ACHN (cell line): ENCODE measurements at places on chromosomes 13 and 19.
A peak's percentile ranks its signal among the peaks of the same experiment; 100 is the strongest.

DNA sequence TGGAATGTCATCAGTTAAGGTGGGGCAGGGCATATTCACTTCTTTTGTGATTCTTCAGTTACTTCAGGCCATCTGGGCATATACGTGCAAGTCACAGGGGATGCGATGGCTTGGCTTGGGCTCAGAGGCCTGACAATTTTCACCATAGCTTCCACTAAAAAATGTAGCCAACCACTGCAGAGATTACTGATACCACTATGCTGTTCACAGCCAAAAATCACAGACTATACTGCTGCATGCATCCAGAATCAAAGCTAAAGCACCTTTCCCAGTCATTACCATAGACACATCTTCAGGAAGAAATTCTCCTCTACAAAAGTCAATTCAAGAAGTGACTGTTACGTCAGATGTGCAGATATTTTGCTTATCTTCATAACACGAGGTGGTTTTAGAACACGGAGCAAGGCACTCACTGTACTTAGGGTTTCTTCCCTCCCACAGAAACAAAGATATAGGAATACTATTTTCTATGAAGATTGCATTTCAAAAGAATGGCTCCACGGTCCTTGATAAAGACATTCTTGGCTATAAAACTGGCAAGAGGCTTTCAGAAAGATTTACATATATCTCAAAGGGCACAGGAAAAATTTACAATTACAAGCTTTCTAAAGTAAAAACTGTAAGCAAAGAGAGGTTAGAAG lies 1556.6 kb upstream of the PRR20A start:
- DNase-seq: no peak

DNA sequence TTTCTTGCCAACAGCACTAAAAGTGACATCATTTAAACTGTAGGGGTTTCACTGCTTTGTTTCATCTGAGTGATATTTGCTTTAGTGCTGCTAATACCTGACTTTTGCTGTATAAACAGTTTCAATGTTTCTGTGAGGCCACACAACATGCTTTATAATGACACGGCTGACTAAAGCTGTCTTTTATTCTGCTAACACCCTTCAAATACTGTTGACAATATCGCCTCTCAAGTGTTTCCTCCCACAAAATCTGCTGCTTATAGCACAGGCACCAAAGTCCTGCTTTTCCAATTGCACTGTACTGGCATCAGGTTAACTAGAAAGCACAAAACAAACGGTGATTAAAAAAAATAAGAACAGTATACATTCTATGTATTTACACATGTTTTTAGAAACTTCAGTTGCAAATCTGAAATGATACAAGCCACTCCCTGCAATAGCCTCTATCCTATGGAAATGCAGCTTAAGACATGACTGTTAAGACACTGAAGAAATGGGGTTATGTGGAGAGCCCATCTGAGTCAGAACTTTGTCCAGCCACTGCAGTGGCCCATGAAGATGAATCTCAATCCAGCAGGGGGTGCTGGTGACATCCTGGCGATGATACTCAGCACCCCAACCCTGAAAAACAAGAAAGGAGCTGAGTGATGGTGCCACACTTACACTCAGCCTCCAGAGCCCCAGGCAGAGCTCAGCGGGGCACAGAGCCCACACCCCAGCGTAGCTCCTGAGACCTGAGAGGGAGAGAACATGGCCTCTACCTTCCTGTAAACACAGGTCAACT lies 29.4 kb downstream of the RFXAP start:
- no peak for DNase-seq

DNA sequence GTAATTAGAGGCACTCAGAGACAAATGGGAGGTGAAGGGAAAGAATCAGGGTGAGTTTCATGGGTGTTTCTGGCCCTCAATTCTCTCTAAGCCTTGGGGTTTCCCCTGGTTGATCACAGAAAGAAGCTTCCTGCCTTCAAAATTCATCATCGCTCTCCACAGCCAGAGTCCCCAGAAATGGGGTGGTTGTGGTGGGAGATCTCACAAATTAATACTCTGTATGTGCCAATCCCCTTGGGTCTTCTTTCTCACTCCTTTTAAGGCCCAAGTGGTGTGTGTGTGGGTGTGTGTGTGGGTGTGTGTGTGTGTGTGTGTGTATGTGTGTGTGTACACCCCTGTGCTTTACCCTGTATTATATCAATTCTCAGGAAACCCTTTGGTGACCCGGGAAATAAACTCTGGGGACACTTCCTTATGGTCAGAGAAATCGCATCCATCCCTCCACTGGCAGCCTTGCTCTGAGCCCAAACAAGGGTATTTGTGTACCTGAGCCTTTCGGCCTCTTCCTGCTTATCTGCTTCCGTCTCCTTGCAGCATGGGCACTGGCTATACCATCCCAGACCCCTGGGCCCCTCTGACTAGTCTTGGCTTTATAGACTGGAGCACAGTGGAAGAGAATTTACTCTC lies 2.8 kb upstream of the FCGBP start:
- no peak for DNase-seq

- DNase-seq: no peak
Observed at GRCh38 chr13:100234006-100234405, 145.1 kb downstream of the PCCA start.

- peak; percentile 57 for DNase-seq
Observed at GRCh38 chr19:4567584-4568071, 8.1 kb upstream of the SEMA6B start.

GRCh38 chr13:103349211-103349980 lies 283.2 kb upstream of the SLC10A2 start:
- DNase-seq: no peak

- no peak for DNase-seq
Observed at GRCh38 chr19:28350037-28350436, 862.9 kb downstream of the UQCRFS1 start.

- no peak for DNase-seq
Observed at GRCh38 chr19:32251634-32252332, 93.6 kb upstream of the ZNF507 start.

GRCh38 chr13:47481536-47481935 lies 519.5 kb downstream of the SUCLA2 start:
- DNase-seq: no peak

DNA sequence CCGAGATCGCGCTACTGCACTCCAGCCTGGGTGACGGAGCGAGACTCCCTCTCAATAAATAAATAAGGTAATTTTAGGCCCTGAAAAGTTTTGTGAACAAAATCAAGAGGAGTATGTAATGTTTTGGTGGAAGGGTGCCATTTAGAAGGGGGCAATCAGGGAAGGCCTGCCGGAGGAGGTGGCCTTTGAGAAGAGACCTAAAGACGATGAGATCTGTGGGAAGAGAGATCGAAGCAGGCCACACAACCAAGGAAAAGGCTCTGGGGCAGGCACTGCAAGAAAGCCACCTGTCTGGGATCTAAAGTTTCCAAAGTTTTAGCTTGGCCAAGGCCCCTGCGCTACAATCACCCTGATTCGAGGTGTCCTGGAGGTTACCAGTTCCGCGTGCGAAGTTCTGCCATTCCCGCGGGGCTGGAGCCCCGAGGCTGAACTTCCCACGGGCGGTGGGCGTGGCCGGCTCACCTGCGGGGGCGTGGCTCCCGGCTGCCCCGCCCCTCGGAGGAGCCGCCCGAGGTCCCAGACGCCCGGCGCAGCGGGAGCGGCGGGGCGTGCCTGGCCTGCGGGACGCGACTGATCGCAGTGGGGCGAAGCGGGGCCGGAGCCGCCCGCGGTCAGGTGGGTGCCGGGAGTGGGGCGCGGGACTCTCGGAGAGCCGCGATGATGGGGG lies at the start of gene KLC3:
KLC3 (plus strand) TSS at position 519 of the 667 bp plus-strand sequence. CDS start 4,792 bp downstream, outside the sequence.
- peak; percentile 13 for DNase-seq

DNA sequence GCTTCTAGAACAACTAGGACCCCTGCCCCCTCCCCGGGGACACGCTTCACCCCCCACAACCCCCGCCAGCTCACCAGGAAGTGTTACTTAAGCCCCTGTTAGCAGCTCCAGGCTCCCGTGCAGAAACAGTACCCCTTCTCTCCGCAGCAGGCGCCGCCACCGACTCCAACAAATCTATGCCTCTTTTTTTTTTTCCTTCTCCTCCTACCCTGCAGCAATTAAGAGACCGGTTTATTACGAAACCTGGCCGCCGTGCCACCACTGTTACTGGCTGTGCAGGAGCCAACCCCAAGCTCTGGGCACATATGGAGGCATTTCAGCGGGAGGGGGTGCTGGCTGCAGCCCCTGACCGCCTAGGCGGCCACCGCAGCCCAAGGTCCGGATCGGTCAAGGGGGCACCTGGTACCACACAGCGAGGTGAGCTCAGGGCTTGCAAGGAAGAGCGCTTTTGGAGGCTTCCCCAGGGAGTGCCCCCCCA lies 2.4 kb downstream of the GADD45B start:
- peak; percentile 46 for DNase-seq

DNA sequence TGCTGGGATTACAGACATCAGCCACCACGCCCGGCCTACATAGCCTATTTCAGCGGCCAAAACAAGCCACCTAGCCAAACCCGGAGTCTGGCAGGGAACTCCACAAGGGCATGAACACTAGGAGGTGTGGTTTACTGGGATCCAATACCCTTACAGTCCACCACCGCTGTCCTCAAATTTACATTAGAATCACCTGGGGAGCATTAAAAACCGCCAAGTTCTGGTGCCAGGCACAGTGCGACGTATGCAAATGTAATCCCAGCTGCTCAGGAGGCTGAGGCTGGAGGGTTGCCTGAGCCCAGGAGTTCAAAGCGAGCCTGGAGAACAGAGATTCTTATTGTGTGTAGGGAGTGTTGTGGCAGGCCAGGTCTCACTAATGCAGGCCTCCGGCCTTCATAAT lies 4.2 kb upstream of the AP1M1 start:
- DNase-seq: no peak

- no peak for DNase-seq
Observed at GRCh38 chr13:24232474-24232873, 72.0 kb downstream of the SPATA13 start.

- peak; percentile 5 for DNase-seq
Observed at GRCh38 chr19:21947775-21948174, 63.0 kb downstream of the ZNF208 start.

DNA sequence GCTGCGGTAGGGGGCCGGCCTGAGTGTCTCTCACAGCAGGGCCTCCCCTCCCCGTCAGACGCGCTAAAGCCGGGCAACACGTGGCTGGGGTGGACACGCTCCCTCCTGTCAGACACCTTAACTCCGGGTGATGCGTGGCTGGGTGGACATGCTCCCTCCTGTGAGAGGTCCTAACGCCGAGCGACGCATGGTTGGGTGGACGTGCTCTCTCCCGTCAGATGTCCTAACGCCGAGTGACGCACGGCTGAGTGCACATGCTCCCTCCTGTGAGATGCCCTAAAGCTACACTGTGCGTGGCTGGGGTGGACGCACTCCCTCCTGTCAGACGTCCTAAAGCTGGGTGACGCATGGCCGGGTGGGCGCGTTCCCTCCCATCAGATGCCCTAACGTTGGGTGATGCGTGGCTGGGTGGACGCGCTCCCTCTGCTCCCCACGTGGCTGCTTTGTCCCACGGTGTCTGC lies 126.1 kb upstream of the MCF2L start:
- DNase-seq: no peak

DNA sequence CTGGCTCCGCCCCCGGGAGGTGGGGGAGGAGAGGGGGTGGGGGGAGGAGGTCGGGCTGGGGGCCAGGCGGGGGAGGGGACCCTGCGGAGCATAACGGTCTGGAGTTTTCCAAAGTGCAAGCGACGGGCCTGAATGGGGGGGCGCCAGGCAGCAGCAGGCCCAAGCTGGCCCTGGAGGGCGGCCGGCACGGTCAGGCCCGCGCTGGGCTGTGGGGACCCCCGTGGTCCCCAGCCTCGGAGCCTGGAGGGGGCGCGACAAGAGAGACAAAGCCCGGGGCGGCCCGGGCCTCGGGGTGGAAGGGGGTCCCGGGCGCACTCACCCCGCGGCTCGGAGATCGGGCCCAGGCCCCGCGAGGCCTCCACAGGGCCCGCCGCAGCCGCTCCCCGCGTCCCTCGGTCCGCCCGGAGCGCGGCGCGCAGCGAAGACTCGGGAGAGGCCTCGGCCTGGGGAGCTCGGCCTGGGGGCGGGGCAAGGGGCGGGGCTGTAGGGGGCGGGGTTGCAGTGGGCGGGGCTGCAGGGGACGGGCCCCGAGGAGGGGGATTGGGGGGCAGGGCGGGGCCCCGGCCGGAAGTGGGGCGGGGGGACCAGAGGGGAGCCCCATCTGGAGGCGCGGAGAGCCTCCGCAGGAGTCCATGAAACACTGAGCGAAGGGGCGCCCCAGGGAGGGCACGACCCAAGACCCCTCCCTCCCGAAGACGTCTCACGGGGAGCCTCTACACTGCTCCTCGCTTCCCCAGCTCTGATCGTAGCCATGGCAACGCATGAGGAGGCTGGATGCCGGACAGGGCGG lies 47.6 kb downstream of the PTPRS start:
- DNase-seq: peak; percentile 60

DNA sequence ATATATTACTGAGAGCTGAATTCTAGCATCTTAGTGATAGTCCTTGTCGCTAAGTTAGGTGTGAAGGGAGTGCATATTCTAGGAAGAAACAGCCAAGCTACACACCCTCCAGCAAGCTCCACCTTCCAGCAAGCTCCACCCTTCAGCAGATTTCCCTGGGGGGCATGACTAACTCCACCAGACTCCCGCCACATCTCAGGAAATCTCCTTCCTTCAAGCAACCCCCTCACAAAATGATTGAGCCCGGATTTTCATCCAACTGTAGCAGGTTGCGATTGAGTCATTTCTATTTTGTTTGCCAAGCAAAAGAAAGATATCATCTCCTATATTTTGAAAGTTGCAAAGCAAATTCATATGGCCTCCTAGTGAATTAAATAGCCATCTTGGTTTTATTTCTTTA lies 162.1 kb upstream of the TMTC4 start:
- no peak for DNase-seq

GRCh38 chr13:34808649-34809048 lies 133.4 kb upstream of the NBEA start:
- DNase-seq: no peak

GRCh38 chr19:12555456-12555930 lies 4.2 kb upstream of the ZNF564 start:
- no peak for DNase-seq

- DNase-seq: no peak
Observed at GRCh38 chr13:41678848-41679247, 221.5 kb downstream of the RGCC start.

- no peak for DNase-seq
Observed at GRCh38 chr19:33248104-33248503, 22.5 kb upstream of the SLC7A10 start.

- peak; percentile 41 for DNase-seq
Observed at GRCh38 chr19:35114353-35115176, 1.1 kb upstream of the FXYD3 start.

GRCh38 chr13:91491980-91492379 lies 93.6 kb downstream of the GPC5 start:
- DNase-seq: no peak

GRCh38 chr13:59733744-59734143 lies 430.0 kb downstream of the DIAPH3 start:
- no peak for DNase-seq

DNA sequence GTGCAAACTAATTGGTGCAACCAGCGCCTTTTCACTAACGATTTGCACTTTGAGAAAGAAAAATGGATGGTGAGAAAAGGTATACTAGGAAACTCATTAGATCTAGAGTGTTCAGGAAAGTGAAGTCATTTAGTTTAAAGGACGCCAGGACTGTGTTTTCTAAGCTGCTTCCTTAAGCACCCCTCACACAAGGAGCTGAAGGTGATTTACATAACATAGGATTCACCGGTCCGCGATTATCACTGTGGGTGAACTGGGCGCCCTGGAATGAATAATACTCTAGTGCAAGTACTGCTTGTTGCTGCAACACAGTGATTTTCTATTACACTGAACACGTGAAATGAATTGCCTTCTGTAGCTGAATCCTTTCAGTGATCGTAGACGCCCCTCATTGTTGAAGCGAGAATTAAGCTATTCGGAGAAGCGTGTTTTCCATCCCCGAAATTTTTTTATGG lies 2.6 kb upstream of the MAB21L1 start:
- DNase-seq: no peak

- DNase-seq: no peak
Observed at GRCh38 chr13:28250542-28250941, 112.2 kb downstream of the PAN3 start.

GRCh38 chr19:5936292-5936592 lies 22.2 kb downstream of the CAPS start:
- no peak for DNase-seq
